ENCODE measurements at places on chromosomes 3 and 15. TPM values are rescaled to one million over a fixed set of nuclear protein-coding genes. Genes with fewer than 3 reads are reported as not detected.

GRCh38 chr3:54384279-54384678, 261.9 kb downstream of the CACNA2D3 start:
- no peak overlapping the region for H3K27ac ChIP-seq
- H3K27me3 ChIP-seq, result peaks cover 7% of the 10 kb centered on the region
- H3K4me3 ChIP-seq, result no peak overlapping the region
- no peaks in the 10 kb centered on the region for H3K36me3 ChIP-seq
- no peak for DNase-seq

- no peak overlapping the region for H3K27ac ChIP-seq
- H3K36me3 ChIP-seq, result no peaks in the 10 kb centered on the region
- H3K4me1 ChIP-seq, result no peaks in the 10 kb centered on the region
These were observed 94.4 kb downstream of the SCN11A start for GRCh38 chr3:38957296-38957695.

- no peak overlapping the region for H3K4me3 ChIP-seq
- H3K27ac ChIP-seq, result no peak overlapping the region
- H3K4me1 ChIP-seq, result peaks cover 31% of the 10 kb centered on the region
- DNase-seq, result no peak
- H3K27me3 ChIP-seq, result no peaks in the 10 kb centered on the region
These were observed 405.9 kb upstream of the TBL1XR1 start for GRCh38 chr3:177603148-177603603.

DNA sequence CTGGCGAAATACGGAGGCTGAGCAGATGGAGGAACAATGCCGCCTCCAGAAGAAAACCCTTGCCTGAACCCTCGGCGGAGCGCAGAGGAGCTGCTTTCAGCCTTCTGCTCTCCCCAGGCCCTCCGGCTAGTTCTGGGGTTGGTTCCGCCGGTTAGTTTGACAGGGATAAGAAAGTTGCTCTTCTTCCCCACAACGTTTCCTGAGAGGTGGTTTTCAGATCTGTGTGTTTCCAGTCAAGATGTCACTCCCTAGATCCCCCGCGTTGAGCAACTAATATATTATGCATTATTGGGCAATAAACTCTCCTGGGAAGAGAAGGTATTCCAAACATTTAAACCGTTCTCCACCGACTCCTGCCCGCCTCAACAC, 551 bp downstream of the NLGN1 start:
- H3K36me3 ChIP-seq, result no peaks in the 10 kb centered on the region
- no peaks in the 10 kb centered on the region for H3K27me3 ChIP-seq
- no peaks in the 10 kb centered on the region for H3K4me1 ChIP-seq
- DNase-seq, result no peak

DNA sequence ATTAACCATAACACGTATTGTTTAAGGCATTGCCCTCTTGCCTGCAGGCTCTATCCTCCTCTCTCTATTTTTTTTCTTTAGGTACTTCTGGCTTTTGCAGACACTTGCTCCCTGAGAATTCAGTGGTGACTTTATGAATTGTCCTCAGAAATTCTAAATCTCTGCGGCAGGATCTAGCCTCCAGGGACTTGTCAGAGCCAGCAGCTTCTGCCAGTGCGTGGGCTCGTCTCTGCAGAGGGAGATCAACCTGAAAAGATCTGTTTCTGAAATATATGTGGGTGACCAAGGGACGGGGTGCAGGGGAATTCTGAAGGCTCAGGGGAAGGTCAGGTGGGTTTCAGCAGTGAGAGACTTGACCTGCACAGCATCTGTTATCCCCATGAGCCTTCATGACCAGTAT, 326.1 kb upstream of the LRRFIP2 start:
- H3K4me3 ChIP-seq, result no peak overlapping the region
- H3K27me3 ChIP-seq, result no peaks in the 10 kb centered on the region
- H3K27ac ChIP-seq, result no peak overlapping the region
- no peaks in the 10 kb centered on the region for H3K36me3 ChIP-seq
- DNase-seq, result no peak
- peaks cover 21% of the 10 kb centered on the region for H3K4me1 ChIP-seq

GRCh38 chr3:180018543-180018942, 18.2 kb downstream of the PEX5L start:
- no peaks in the 10 kb centered on the region for H3K4me1 ChIP-seq
- no peaks in the 10 kb centered on the region for H3K27me3 ChIP-seq
- DNase-seq, result no peak
- no peaks in the 10 kb centered on the region for H3K36me3 ChIP-seq
- no peak overlapping the region for H3K4me3 ChIP-seq
- no peak overlapping the region for H3K27ac ChIP-seq

DNA sequence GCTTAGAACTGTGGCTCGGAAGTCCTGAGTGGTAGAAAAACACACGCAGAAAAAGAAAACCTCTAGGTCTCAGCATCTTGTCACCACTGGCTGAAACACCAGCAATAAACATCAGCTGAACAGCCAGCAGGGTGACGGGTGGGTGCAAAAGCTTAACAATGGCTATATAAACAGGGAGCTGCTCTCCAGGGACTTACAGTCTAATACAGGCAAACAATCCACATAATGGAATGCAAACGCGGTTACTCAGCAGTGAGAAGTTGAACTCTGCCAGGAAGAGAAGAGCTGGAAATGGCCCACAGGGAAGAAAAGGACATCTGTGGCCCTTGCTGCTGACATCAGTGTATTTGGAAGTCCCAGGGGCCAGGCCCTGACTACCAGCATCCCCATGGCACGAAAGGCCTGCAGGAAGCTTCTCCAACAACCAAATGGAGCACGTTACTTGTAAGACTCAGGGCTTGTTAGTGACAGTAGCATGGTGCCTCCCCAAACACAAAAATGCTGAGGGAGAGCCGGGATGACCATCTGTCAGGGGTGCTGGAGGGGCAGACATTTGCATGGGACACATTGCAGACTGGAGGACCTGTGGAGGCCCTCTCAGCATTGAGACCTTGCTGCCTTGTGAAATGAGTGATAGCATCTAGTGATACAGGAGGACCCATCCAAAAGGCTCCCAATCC, 3.0 kb downstream of the HEG1 start:
- H3K4me3 ChIP-seq, result no peak overlapping the region
- H3K27me3 ChIP-seq, result peaks cover 13% of the 10 kb centered on the region
- peak; percentile 77 for DNase-seq
- peak overlapping the region; percentile 6 for H3K27ac ChIP-seq
- peaks cover 45% of the 10 kb centered on the region for H3K4me1 ChIP-seq

DNA sequence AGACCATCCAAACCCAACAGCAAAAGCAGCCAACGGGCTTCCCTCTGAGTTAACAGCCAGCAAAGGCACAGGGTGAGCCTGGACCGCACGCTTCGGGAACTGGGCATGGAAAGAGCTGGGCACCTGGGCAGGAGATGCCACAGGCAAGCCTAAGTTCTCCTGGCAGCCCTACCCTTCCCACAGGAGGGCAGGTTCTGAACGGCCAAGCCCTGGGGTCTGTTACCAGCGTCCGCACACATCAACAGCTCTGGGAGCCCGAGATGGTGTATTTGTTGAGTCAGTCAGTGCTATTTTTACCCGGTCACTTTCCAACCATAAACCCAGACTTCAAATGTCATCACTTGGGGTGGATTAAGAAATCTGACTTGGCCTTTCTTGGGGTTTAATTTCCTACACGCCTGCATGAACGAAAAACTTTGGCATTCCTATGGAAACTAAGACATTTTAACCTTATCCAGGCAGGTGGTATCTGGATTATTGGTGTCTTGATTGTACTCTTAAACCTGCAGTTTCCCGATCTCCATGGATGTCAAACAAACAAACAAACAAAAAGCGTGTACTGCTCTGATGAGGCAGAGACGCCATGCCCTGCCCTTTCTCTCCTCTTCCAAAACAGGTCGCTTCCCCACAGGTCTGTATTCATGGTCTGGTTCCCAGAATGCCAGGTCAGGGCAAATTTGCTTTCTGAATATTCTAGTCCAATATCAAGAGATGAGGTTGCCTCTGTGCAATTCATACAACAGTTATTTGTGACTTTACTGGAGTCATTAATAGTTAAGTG, 99.7 kb downstream of the XXYLT1 start:
- no peak for DNase-seq
- H3K4me1 ChIP-seq, result peaks cover 44% of the 10 kb centered on the region
- no peaks in the 10 kb centered on the region for H3K36me3 ChIP-seq
- no peak overlapping the region for H3K27ac ChIP-seq
- no peak overlapping the region for H3K4me3 ChIP-seq

GRCh38 chr15:98384328-98385029, 263.9 kb upstream of the IGF1R start:
- no peaks in the 10 kb centered on the region for H3K4me1 ChIP-seq
- H3K4me3 ChIP-seq, result no peak overlapping the region
- no peaks in the 10 kb centered on the region for H3K36me3 ChIP-seq
- H3K27ac ChIP-seq, result no peak overlapping the region
- peaks cover 19% of the 10 kb centered on the region for H3K27me3 ChIP-seq

GRCh38 chr3:177813322-177813721, 616.0 kb upstream of the TBL1XR1 start:
- no peak overlapping the region for H3K27ac ChIP-seq
- peaks cover 36% of the 10 kb centered on the region for H3K4me1 ChIP-seq
- DNase-seq, result peak; percentile 23
- no peaks in the 10 kb centered on the region for H3K27me3 ChIP-seq
- H3K36me3 ChIP-seq, result no peaks in the 10 kb centered on the region
- H3K4me3 ChIP-seq, result no peak overlapping the region

DNA sequence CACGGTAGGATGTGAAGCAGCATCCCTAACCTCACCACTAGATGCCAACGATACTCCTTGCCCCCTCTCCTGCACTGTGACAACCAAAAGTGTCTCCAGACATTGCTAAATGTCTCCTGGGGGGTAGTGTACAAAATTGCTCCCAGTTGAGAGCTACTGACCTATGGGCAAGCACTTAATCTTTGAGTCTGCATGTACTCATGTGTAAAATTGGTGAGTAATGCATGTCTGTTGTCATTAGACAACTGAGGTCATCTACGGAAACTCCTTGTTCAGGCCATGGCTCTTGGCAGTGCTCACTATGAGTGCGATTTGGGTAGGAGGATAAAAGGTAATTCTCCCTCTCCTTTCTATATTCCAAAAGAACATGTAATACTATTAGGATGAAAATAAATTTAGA, 29.2 kb downstream of the PDHB start:
- no peak for DNase-seq
- no peaks in the 10 kb centered on the region for H3K4me1 ChIP-seq
- H3K4me3 ChIP-seq, result no peak overlapping the region
- H3K27me3 ChIP-seq, result no peaks in the 10 kb centered on the region

- no peaks in the 10 kb centered on the region for H3K36me3 ChIP-seq
- H3K4me1 ChIP-seq, result peaks cover 24% of the 10 kb centered on the region
- no peak for DNase-seq
- H3K4me3 ChIP-seq, result no peak overlapping the region
- no peaks in the 10 kb centered on the region for H3K27me3 ChIP-seq
These were observed 208.4 kb upstream of the CD96 start for GRCh38 chr3:111333642-111334041.

ACTC1 gene
- total RNA-seq, result not detected

EHHADH gene
- total RNA-seq, result 59.1 TPM

GOLGA8O gene
- total RNA-seq, result not detected

ANP32A gene
- total RNA-seq, result 206 TPM

CRABP1 gene
- total RNA-seq, result not detected

SKOR1 gene
- 0.10 TPM for total RNA-seq

SYNM gene
- total RNA-seq, result 3.7 TPM

THBS1 gene
- 35.6 TPM for total RNA-seq

UQCC5 gene
- 33.7 TPM for total RNA-seq

All from HepG2 (cell line).